ENCODE measurements at places on chromosomes 16 and 17. TPM values are rescaled to one million over a fixed set of nuclear protein-coding genes. Genes with fewer than 3 reads are reported as not detected.

The PSME3 gene
- 39.8 TPM for total RNA-seq

The CIBAR2 gene
- not detected for total RNA-seq

The DNAAF1 gene
- total RNA-seq, result 0.62 TPM

The CES3 gene
- total RNA-seq, result 0.78 TPM

The TMEM101 gene
- 36.3 TPM for total RNA-seq

The SLC5A2 gene
- 0.62 TPM for total RNA-seq

The RND2 gene
- 3.6 TPM for total RNA-seq
